Ascending aorta (tissue), 2 donors: ENCODE measurements at places on chromosomes 5 and 9. TPM values are rescaled to one million over a fixed set of nuclear protein-coding genes. Genes with fewer than 3 reads are reported as not detected.

The ITGA2 gene
- 3.2 TPM for total RNA-seq

The TPPP gene
- 13.8 TPM for total RNA-seq

The RNF180 gene
- total RNA-seq = 7.9 TPM

The ERCC8 gene
- 2.3 TPM for total RNA-seq

The ORM2 gene
- total RNA-seq = 0.64 TPM

The PRR16 gene
- total RNA-seq = 28.7 TPM

The NTRK2 gene
- 23.8 TPM for total RNA-seq

The LRSAM1 gene
- 22.8 TPM for total RNA-seq

The FAM170A gene
- not detected for total RNA-seq

The TRPM3 gene
- 3.3 TPM for total RNA-seq

The ARHGEF28 gene
- total RNA-seq = 15.1 TPM

The POC5 gene
- 5.3 TPM for total RNA-seq

The ANKRD33B gene
- 7.2 TPM for total RNA-seq

The GABRA6 gene
- total RNA-seq = not detected

The CDO1 gene
- 36.0 TPM for total RNA-seq

The SPATA31E1 gene
- not detected for total RNA-seq

The PCDHGB2 gene
- total RNA-seq = 12.2 TPM

GRCh38 chr9:121696930-121697329 is 45.5 kb downstream of the DAB2IP start:
- no peak for DNase-seq
- H3K36me3 ChIP-seq = no peaks in the 10 kb centered on the region
- H3K4me3 ChIP-seq = no peak overlapping the region
- no peaks in the 10 kb centered on the region for H3K27me3 ChIP-seq
- H3K27ac ChIP-seq = no peak overlapping the region

- H3K4me1 ChIP-seq = no peaks in the 10 kb centered on the region
- no peak for DNase-seq
- H3K27ac ChIP-seq = no peak overlapping the region
- H3K27me3 ChIP-seq = no peaks in the 10 kb centered on the region
- no peaks in the 10 kb centered on the region for H3K36me3 ChIP-seq
These were observed 26.5 kb upstream of the DOCK2 start for GRCh38 chr5:169610606-169611005.

GRCh38 chr9:136163248-136163850 is 41.6 kb downstream of the LHX3 start:
- no peak for DNase-seq
- H3K36me3 ChIP-seq = no peaks in the 10 kb centered on the region
- H3K27ac ChIP-seq = no peak overlapping the region
- no peak overlapping the region for H3K4me3 ChIP-seq

DNA sequence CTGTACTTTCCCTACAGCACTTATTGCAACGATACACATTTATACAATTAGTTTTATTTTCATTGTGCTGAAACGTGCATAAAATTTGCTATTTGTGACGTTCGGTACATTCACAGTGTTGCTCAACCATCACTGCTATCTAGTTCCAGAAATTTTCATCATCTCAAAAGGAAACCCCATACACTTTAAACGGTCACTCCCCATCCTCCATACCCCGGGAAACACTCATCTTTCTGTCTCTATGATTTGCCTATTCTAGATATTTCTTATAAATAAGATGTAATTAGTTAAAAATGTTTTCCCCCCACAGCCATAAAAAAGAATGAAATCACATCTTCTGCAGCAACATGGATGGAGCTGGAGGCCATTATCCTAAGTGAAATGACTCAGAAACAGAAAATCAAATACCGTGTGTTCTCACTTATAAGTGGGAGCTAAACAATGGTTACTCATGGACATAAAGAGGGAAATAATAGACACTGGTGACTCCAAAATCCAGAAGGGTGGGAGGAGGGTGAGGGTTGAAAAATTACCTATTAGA is 40.2 kb upstream of the TEX48 start:
- no peak overlapping the region for H3K4me3 ChIP-seq
- no peaks in the 10 kb centered on the region for H3K27me3 ChIP-seq
- DNase-seq = no peak

- H3K27me3 ChIP-seq = no peaks in the 10 kb centered on the region
- no peaks in the 10 kb centered on the region for H3K4me1 ChIP-seq
- no peak for DNase-seq
- H3K27ac ChIP-seq = no peak overlapping the region
These were observed 197.4 kb upstream of the ELL2 start for GRCh38 chr5:96159043-96159442.

GRCh38 chr5:52502460-52502999 is 285.2 kb upstream of the ITGA1 start:
- no peak overlapping the region for H3K27ac ChIP-seq
- H3K27me3 ChIP-seq = no peaks in the 10 kb centered on the region
- H3K4me3 ChIP-seq = no peak overlapping the region
- DNase-seq = no peak

DNA sequence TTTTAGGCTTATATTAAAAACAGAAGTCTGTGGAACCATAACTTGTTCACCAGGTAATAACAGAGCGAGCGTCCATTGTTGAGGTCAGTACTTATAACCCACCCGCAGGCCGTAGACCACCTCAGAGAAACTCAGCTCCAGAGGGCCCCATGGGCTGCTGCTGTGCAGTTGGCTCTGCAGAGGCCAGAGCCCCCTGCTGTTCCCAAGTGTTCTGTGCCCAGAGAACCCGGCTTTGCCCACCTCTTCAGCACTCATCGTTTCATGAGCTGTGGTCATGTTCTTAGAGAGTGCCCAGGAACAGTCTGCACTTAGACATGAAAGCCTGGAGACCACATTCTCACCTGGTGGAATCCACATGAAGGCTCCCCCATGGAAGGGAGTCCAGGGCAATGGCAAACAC is 50.4 kb upstream of the SLC2A8 start:
- no peak overlapping the region for H3K27ac ChIP-seq
- H3K27me3 ChIP-seq = no peaks in the 10 kb centered on the region
- H3K36me3 ChIP-seq = peaks cover 10% of the 10 kb centered on the region
- DNase-seq = no peak
- H3K4me3 ChIP-seq = no peak overlapping the region

GRCh38 chr9:7479300-7479699 is 320.3 kb downstream of the DMAC1 start:
- H3K27me3 ChIP-seq = no peaks in the 10 kb centered on the region
- no peak overlapping the region for H3K27ac ChIP-seq
- H3K4me1 ChIP-seq = no peaks in the 10 kb centered on the region
- no peaks in the 10 kb centered on the region for H3K36me3 ChIP-seq

DNA sequence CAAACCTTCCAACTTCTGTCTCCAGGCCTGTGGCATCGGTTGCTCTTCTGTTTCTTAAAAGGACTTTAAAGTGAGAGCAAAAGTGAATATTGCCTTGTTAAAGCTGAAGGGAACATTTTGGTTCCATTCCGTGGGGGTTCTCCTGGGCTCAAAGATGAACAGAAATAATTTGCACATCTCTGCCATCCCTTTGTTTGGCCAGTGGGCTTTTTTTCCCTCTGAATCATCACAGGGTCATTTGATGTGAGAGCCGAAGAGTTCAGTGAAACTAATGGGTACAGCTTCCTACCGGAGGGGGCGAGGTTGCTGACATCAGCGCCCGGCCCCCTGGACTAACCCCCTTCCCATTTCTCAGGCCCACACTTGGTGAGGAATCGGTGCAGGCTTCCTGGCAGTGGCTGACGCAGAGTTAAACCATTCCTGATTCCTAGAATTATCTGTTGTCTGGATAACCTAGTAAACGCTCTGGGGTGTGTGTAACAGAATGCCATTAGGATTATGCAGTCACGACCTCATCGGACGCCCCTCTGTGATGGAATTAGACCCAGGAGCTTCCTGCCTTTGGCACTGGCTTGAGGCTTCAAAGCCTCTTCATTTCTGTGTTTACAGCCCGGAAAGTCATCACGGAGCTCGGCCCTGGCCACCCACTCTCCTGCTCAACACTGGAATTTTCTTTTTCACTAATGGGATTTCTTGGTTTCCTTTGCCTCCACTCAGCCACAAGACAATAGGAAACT is 61.6 kb upstream of the RPL26L1 start:
- no peak overlapping the region for H3K4me3 ChIP-seq
- H3K4me1 ChIP-seq = peaks cover 49% of the 10 kb centered on the region
- peak; percentile 88 for DNase-seq
- H3K27ac ChIP-seq = peak overlapping the region; percentile 97
- H3K27me3 ChIP-seq = no peaks in the 10 kb centered on the region
- peaks cover 3% of the 10 kb centered on the region for H3K36me3 ChIP-seq

- H3K4me3 ChIP-seq = peak overlapping the region; percentile 54
- no peaks in the 10 kb centered on the region for H3K36me3 ChIP-seq
- peaks cover 8% of the 10 kb centered on the region for H3K4me1 ChIP-seq
- H3K27ac ChIP-seq = peak overlapping the region; percentile 80
- DNase-seq = no peak
These were observed 52.9 kb downstream of the C9orf50 start for GRCh38 chr9:129567842-129568559.

GRCh38 chr9:120374817-120375216 is 205.2 kb downstream of the CDK5RAP2 start:
- no peaks in the 10 kb centered on the region for H3K27me3 ChIP-seq
- no peaks in the 10 kb centered on the region for H3K4me1 ChIP-seq
- no peaks in the 10 kb centered on the region for H3K36me3 ChIP-seq
- no peak overlapping the region for H3K27ac ChIP-seq

- H3K27ac ChIP-seq = no peak overlapping the region
- no peaks in the 10 kb centered on the region for H3K27me3 ChIP-seq
- DNase-seq = no peak
- no peak overlapping the region for H3K4me3 ChIP-seq
These were observed 16.0 kb upstream of the TBC1D2 start for GRCh38 chr9:98271479-98271878.

DNA sequence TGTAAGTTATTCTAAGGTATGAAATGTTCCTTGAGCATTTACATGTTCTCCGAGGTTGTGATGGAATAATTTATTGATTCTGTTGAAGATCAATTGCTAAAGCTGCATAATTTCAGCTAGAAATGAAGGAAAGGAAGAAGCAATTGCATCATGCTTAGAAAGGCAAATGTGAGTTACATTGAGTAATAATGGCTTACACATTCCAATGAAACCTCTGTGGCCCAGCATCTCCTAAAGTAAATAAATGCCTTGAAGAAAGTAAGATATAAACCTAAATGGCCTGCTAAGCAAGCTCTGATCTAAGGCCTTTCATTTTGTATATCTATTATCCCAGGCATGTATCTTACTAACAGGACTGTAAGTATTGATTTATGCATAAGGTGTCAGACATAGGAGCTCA is 677.3 kb upstream of the RGMB start:
- H3K4me1 ChIP-seq = no peaks in the 10 kb centered on the region
- H3K36me3 ChIP-seq = no peaks in the 10 kb centered on the region
- no peak for DNase-seq
- no peak overlapping the region for H3K27ac ChIP-seq
- no peaks in the 10 kb centered on the region for H3K27me3 ChIP-seq
- H3K4me3 ChIP-seq = no peak overlapping the region

- H3K4me1 ChIP-seq = no peaks in the 10 kb centered on the region
- DNase-seq = no peak
- H3K4me3 ChIP-seq = no peak overlapping the region
- no peak overlapping the region for H3K27ac ChIP-seq
- no peaks in the 10 kb centered on the region for H3K36me3 ChIP-seq
- no peaks in the 10 kb centered on the region for H3K27me3 ChIP-seq
These were observed 97.9 kb downstream of the SV2C start for GRCh38 chr5:76180814-76181805.

DNA sequence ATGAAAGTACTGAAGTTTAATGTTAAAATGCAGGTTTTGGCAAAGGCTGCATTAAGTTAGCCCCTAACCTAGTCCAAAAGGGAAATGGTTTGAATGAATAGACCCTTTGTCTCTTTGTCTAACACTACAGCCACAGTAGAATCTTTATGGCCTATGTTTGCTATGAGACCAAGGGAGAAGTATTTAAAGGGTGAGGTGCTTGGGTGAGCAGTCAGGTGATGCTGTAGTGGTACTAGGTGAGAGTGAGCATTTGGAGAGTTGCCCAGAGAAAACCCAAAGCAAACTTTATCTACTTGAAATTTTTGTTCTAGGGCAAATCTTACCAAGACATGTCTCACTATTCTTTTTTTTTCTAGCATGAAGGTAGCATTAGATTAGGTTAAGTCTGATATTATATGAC is 1961.4 kb upstream of the WWC1 start:
- no peaks in the 10 kb centered on the region for H3K36me3 ChIP-seq
- no peak overlapping the region for H3K27ac ChIP-seq
- H3K27me3 ChIP-seq = no peaks in the 10 kb centered on the region
- no peak for DNase-seq

DNA sequence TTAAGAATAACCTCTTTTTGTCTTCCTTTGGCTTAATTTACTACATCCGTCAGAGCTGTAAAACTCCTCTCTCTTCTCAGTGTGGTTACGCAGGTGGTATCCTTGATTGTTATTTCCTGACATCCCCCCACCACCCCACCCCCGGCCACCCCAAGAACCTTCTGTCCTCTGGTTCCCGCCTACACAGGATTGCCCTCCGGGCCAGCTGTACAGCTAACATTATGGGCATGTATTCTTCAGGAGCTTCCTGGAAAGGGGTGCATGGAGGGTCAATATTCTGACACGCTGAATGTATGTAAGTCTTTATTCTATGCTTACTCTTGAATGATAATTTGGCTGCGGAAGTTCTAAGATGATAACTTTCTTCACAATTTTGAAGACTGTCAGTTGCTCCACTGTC is 13.0 kb upstream of the ANP32B start:
- no peak overlapping the region for H3K4me3 ChIP-seq
- H3K27ac ChIP-seq = no peak overlapping the region
- DNase-seq = no peak
- H3K36me3 ChIP-seq = no peaks in the 10 kb centered on the region
- no peaks in the 10 kb centered on the region for H3K27me3 ChIP-seq

GRCh38 chr5:137580030-137580429 is 80.9 kb upstream of the SPOCK1 start:
- H3K27me3 ChIP-seq = no peaks in the 10 kb centered on the region
- no peak for DNase-seq
- no peak overlapping the region for H3K27ac ChIP-seq
- no peaks in the 10 kb centered on the region for H3K4me1 ChIP-seq
- H3K4me3 ChIP-seq = no peak overlapping the region
- H3K36me3 ChIP-seq = no peaks in the 10 kb centered on the region

- H3K4me1 ChIP-seq = no peaks in the 10 kb centered on the region
- H3K27ac ChIP-seq = no peak overlapping the region
- H3K36me3 ChIP-seq = no peaks in the 10 kb centered on the region
- H3K27me3 ChIP-seq = no peaks in the 10 kb centered on the region
These were observed 99.6 kb downstream of the NMUR2 start for GRCh38 chr5:152305525-152305924.

GRCh38 chr5:61159070-61159469 is 3.2 kb downstream of the SMIM15 start:
- DNase-seq = no peak
- no peaks in the 10 kb centered on the region for H3K4me1 ChIP-seq
- no peaks in the 10 kb centered on the region for H3K27me3 ChIP-seq
- no peaks in the 10 kb centered on the region for H3K36me3 ChIP-seq

DNA sequence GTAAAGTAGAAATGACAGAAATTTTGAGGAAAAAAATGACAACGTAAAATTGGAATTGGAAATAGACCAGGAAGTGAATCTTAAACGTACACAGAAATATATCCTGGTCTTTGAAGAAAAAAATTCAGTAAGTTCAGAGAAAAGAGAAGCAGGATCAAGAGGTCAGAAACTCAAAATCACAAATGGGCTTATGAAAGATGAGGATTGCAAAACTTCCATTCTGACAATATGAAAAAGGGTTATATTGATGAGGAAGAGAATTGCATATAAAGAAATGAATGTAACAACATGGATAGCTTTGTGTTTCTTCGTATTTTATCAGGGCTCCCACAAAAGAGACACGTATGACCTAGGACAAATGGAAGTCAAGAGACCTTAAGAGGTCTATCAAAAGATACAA is 58.1 kb downstream of the OXCT1 start:
- no peaks in the 10 kb centered on the region for H3K27me3 ChIP-seq
- H3K27ac ChIP-seq = no peak overlapping the region
- H3K36me3 ChIP-seq = no peaks in the 10 kb centered on the region
- H3K4me3 ChIP-seq = no peak overlapping the region
- no peaks in the 10 kb centered on the region for H3K4me1 ChIP-seq
- DNase-seq = no peak
